ENCODE measurements at places on chromosomes 3 and 15.

- DNase-seq = no peak
Measured at GRCh38 chr3:52174896-52175295, 20.7 kb upstream of the POC1A start.

DNA sequence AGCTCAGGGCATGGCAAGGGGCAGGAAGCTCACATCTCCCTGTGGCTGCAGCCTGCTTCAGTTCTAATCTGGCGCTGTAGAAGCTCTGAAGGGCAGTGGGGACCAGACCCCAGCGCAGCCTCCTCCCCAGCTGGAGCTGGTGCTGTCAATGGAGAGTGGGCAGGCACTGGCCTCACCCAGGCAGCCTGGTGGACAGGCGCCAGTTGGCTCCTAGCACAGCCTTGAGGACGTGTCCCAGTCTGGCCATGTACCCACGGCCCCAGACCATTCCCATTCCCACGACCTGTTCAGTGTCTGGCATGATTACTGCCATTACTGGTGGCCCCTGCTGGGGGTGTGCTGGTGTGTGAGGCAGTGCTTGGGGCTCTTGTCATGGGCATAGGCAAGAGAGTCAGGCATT lies 16.3 kb downstream of the TYRO3 start:
- no peak for DNase-seq

DNA sequence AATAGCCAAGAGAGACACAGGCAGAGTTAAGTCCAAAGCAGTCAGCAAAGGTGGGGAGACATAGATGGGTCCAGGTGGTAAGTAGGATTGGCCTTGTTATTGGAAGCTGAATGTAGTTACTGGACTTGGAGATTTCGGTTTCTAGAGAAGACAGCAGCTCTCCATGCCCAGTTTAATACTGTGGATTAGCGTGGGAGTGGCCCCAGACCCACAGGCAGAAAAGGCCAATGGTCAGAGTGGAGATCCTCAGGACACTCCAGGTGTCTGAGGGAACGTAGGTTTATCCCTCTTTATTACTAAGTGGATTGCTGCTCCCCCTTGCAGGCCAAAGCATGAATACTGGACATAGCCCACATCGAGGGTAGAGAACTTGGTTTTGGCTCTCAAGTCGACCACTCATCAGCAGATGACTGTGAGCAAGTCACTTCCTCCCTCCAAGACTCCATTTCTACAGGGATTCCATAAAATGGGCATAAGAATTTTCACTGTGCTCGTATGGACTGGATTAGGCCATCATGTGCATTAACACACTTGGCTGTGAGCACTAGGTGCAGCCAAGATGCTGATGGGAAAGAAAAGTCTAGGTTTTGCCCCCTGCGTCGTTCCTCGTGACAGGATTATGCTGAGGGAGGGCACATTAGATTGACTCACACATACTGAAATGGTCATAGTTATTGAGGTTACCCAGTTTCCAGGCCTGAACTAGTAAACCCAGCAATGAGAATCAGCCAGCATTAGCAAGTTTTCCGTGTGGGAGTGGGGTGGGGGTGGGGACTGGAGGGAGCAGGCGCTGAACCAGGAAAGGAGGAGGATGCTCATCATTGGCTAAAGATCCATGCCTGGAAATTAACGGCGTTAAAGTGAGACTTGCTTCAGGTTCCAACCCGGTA lies 225.2 kb upstream of the TPRG1 start:
- DNase-seq = no peak

GRCh38 chr3:159775372-159775961 lies 213.2 kb upstream of the IL12A start:
- DNase-seq = no peak

DNA sequence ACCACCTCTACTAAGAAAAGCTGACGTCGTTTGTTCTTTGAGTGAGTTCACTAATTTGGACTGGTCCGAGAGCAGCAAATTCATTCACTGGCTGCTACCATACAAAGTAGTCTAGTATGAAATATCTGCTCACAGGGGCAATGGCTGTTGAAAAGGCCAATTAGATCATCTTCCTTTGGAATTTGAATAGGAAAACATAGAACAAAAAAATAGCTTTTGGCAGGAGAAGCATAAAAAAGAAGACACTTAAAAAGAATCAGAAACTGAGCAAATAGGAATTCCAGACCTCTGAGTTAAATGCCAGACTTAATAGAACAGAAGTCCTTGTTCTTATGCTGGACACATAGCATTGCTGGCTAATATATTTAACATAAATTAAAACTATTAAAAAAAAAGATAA lies 159.3 kb downstream of the IL1RAP start:
- DNase-seq = no peak

- DNase-seq = no peak
Measured at GRCh38 chr15:62940755-62941361, 101.7 kb upstream of the TPM1 start.

- DNase-seq = no peak
Measured at GRCh38 chr3:27723815-27724458, 1.8 kb upstream of the EOMES start.

GRCh38 chr3:194664857-194665256 lies 7.1 kb downstream of the LSG1 start:
- no peak for DNase-seq

GRCh38 chr3:61134532-61134931 lies 116.7 kb downstream of the FHIT start:
- DNase-seq = no peak

GRCh38 chr3:129597087-129597999 lies 9.1 kb downstream of the PLXND1 start:
- DNase-seq = no peak

DNA sequence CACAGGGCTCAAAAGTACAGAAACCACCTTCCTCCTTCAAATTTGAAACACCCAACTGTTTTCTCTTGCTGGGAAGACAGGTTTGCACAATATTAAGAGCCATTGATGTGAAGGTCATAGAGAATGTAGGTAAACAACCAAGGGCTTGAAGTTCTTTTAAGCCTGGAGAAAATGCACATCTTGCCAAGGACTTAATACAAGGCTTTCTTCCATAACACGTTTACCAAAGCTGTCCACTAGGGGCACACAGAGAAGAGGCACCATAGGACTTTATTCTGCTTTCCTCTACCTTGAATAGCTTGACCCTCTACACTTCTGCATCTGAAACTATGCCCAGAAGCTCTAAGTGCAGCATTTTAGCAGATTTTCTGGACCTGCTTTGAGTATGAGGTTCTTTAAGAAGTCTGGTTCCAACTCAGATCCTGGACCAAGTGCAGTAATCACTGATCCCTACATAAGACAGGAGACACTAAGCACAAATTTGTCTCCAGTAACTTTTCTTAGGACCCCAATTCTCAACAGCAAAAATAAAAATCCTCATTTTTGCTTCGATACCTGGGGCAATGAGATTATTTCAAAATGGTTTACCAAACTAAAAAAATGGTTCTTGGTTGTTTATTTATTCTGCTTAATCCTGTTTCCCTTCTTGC lies 138.0 kb downstream of the FBN1 start:
- peak; percentile 18 for DNase-seq

DNA sequence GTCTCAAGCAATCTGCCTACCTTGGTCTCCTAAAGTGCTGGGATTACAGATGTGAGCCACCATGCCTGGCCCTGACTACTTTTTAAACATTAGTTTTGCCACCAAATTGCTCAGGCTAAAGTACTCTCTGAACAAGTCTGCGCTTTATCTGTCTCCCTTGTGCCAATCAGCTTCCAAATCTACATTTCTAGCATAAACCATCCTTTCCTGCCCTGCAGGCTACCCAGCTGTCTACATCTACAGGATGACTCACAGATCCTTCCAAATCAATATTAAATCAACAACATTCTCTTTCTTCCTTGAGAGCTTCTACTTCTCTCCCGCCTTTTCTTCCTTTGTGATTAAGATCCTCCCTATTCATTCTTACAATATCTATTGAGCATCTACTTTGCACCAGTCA lies 16.0 kb upstream of the ATOSA start:
- DNase-seq = no peak

GRCh38 chr15:58171476-58172061 lies 33.4 kb downstream of the AQP9 start:
- no peak for DNase-seq

DNA sequence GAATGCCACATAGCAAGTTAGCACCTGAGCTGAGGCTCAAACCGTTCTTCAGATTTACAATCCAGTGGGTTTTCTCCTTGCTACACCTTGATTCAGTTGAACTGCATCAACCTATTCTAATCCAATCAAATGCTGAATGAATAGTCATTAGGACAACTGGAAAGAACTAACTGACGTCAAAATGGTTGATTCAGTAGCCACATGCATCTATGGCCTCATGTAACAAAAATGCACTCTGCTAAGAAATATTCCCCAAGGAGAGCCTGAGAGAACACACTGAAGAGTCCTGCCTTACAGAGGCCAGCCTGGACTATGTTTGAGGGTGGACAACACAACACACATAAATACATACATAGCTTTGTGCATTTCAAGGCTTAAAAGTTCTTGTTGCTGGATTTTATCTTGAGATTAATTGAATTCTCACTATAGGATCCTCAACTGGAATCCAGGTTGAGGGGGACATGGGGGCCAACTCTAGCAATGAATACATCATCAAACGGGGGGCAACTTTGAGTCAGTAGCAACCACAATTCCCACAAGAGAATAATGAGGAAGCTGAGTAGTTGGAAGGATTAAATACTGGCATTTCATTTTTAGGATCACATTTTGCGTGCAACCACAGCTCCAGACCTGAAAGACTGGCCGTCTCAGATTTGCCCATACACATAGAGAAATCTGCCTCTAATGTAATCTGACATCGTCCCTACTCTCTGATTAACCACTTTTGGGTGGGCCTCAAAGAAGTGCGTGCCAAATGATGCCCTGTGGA lies 280.2 kb upstream of the ICE2 start:
- DNase-seq = no peak

GRCh38 chr15:32857732-32858131 lies 139.9 kb downstream of the GREM1 start:
- no peak for DNase-seq

DNA sequence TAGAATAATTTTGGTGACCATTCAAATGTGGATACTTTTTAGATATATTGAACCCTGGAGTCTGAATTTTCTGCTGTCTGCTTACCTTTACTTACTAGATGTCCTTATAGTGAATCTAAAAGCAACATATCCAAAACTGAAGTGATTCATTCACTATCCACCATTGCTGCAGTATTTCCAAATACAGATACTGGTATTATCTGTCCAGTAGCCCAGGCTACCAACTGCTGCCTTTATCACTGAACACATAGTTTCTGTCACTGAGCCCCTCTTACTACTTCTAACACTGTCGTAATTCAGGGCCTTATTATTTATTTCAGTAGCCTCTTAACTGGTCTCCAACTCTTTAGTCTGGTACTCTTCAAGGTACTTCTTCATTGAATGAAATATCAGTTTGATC lies 49.2 kb downstream of the SLMAP start:
- DNase-seq = no peak

GRCh38 chr3:156240642-156241041 lies 120.3 kb downstream of the KCNAB1 start:
- DNase-seq = no peak

DNA sequence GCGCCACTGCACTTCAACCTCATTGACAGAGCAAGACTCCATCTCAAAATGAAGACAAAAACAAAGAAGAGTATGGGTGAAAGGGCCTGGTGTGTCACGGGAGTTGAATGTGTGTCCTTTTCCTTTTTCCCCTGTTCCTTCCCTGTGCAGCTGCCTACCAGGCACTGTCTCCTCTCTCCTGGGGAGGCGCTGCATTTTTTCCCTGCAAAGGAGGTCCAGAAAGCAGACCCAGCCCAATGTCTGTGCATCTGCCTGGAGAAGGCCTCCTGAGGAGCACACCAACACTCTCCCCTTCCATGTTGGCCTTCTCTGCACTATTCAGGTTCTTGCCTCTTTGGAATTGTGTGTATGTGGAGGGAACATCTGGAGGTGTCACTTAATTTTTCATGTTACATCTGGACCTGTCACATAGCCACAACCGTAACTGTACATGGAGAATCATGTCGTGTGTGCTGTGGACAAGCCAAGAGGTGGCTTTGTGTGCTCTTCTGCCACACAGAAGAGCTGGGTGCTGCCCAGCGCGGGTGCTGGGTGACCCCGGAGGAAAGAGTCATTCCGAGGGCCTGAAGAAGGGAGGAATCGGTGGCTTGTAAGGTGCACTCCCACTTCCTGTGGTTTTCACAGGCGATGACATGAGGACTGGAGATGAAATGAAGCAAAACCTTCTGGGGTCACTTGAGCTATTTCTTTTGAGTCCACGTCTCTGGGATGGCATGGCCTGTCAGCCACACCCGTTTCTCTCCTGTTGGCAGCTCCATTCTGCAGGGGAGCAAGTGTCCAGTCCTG lies 46.5 kb upstream of the CGNL1 start:
- no peak for DNase-seq

DNA sequence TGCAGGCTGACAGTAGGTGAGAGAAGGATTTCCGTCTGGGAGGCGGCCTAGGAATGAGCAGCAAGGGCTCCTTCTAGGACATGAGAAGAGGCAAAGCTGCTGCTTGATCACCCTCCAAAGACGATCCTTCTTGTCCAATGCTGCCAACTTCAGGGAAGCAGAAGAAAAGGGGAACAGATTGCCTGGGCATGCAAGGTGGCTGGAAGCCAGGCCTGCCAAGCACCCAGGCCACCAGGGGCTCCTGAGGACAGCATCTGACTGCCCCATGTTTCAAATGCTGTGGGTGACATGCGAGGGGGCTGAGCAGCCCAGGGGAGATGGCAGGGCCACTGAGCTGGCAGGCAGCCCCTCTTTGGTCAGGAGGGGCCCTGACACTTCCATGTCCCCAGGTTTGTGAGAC lies 3.3 kb upstream of the GRIP2 start:
- DNase-seq = no peak

DNA sequence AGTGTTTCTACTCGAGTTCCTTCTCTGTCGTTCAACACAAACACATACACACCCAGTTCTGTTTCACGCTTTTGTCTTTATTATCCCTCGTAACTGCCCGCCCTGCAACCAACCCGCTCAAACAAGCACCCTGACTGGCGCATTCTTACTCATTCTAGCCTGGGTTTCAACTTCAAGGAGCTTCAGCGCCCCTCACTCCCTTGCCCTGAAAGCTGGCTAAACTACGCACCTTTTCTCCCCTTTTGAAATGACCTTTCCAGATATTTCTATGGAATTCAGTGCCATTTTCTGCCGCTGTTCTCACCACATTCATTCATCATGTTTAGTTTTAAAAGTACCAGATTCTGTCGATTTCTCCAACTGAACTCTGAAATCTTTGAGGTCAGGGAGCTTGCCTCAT lies 653 bp upstream of the MFSD1 start:
- no peak for DNase-seq

All from iPS DF 6.9 (cell line).